ENCODE measurements at places on chromosomes 5 and 9. TPM values are rescaled to one million over a fixed set of nuclear protein-coding genes. Genes with fewer than 3 reads are reported as not detected.

The ORM2 gene
- total RNA-seq, result 276 TPM

The LRRC70 gene
- 2.3 TPM for total RNA-seq

The C5orf63 gene
- total RNA-seq, result 3.1 TPM

The SWI5 gene
- total RNA-seq, result 10.7 TPM

GRCh38 chr9:29144476-29144875 is 1571.2 kb upstream of the C9orf72 start:
- DNase-seq, result no peak
- no peak overlapping the region for H3K27ac ChIP-seq
- H3K36me3 ChIP-seq, result no peaks in the 10 kb centered on the region
- H3K4me3 ChIP-seq, result no peak overlapping the region
- H3K27me3 ChIP-seq, result no peaks in the 10 kb centered on the region

DNA sequence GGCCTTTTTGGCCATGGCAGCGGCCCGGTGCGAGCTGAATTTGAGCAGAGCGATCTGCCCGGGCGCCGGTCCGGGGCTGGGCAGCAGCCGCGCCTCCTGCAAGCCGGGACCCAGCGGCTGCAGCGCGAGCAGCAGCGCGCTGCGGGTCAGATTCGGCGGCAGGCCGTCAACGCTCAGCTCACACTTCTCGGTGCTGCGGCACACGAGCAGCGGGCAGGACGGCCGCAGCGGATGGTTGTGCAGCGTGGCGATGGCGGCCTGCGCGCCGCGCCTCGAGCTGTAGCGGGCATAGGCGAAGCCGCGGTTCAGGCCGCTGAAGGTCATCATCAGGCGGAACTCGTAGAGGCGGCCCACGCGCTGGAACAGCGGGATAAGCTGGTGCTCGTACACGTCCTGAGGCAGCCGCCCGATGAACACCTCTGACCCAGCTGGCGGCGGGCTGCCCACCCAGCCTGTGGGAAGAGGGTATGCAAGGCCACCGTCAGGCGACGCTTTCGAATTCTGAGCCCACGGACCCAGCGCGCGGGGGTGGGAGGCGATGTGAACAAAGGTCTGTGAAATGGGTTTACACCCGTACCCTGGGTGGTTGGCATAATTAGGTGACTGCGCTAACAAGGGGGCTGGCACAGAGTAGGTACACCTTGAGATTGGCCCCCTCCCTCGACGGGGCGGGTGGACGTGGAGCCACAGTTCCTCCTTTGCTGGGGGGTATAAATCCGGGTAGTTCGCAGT is 755 bp downstream of the DND1 start:
- H3K4me3 ChIP-seq, result no peak overlapping the region
- H3K27me3 ChIP-seq, result no peaks in the 10 kb centered on the region
- H3K36me3 ChIP-seq, result peaks cover 9% of the 10 kb centered on the region
- H3K27ac ChIP-seq, result no peak overlapping the region
- H3K4me1 ChIP-seq, result no peaks in the 10 kb centered on the region

DNA sequence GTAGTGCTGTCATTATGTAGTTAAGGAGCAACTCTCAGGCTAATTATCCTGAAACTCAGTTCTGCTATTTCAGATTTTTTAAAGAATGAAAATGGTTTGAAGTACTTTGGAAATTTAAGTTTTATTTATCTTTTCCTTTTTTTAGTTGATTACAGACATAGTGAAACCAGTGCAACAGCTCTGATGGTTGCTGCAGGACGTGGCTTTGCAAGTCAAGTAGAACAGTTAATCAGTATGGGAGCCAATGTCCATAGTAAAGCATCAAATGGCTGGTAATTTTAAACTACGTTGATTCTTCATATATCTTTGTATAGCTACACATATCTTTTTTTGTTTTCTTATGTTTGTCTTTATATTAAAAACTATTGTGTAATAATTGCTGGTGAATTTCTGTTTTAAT is 34.9 kb downstream of the YTHDC2 start:
- H3K36me3 ChIP-seq, result peaks cover 3% of the 10 kb centered on the region
- H3K27me3 ChIP-seq, result no peaks in the 10 kb centered on the region
- no peak for DNase-seq
- no peak overlapping the region for H3K27ac ChIP-seq

DNA sequence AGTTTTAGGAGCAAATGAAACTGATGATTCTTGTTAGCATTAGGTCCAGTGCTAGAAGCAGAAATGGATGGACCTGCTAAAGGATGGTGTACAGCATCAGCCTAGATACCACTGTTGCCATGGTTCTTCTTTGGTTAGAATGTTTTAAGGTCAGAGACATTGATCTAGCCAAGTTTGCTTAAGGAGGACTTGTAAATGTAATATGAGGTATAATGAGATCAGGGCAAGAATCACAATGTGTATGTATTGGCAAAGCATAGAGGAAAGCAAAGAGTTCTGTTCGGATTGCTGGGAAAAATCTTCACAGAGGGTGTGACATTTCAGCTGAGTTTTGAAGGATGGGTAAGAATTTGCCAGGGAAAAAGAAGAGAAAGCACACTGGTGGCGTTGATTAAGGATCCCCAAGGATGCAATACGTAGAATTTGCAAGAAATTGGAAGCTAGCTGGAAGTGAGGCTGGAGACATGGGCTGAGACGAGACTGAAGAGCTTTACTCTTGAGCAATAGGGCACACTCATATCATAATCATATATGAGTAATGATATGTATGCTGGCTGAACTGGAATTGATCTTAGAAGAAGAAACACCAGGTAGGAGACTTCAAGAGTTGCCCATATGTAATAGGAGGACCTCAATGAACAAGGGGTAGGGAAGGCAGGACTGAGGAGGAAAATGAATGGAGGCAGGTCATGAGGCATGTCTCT is 102.0 kb downstream of the ZNF462 start:
- H3K27ac ChIP-seq, result no peak overlapping the region
- H3K4me3 ChIP-seq, result no peak overlapping the region
- no peaks in the 10 kb centered on the region for H3K4me1 ChIP-seq
- no peak for DNase-seq

DNA sequence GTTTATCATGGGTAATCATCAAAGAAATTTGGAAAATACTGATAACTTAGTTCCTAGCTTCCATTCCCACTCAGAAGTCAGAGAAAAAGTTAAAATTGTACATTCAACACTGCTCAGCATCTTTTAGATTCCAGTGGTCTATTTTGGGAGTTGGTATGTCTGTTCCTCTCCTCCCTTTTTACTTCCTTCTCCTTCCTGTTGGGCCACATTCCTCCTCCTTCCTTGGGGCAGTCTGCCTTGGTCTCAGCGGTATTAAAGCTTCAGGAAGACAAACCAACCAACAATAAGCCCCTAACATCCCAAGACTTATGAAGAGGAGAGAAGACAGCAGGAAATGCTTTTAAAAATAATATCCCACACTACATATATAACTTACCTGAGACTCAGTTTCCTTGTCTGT is 49.9 kb upstream of the SSBP2 start:
- DNase-seq, result no peak
- H3K4me3 ChIP-seq, result no peak overlapping the region
- H3K27ac ChIP-seq, result no peak overlapping the region
- no peaks in the 10 kb centered on the region for H3K27me3 ChIP-seq
- H3K4me1 ChIP-seq, result no peaks in the 10 kb centered on the region

DNA sequence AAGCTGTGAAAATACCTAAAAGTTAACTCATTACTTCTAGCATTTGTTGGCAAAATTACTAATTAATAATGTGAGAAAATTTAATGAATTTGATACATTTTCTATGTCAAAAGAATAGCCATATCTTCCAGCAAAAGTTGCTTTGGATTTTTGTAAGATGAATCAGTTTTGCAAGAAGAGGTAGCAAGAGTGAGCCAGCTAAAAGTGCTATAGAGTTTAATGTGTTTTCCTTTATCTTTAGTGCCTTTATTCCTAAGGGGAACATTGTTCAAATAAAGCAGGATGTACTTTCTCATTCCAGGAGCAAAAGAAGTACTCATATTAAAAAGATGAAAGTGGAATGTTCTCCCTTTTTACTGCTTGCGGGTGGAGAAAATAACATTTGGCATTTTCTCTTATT is 622.2 kb downstream of the ANXA1 start:
- no peak for DNase-seq
- H3K27ac ChIP-seq, result no peak overlapping the region
- no peaks in the 10 kb centered on the region for H3K27me3 ChIP-seq
- H3K36me3 ChIP-seq, result no peaks in the 10 kb centered on the region
- no peak overlapping the region for H3K4me3 ChIP-seq

DNA sequence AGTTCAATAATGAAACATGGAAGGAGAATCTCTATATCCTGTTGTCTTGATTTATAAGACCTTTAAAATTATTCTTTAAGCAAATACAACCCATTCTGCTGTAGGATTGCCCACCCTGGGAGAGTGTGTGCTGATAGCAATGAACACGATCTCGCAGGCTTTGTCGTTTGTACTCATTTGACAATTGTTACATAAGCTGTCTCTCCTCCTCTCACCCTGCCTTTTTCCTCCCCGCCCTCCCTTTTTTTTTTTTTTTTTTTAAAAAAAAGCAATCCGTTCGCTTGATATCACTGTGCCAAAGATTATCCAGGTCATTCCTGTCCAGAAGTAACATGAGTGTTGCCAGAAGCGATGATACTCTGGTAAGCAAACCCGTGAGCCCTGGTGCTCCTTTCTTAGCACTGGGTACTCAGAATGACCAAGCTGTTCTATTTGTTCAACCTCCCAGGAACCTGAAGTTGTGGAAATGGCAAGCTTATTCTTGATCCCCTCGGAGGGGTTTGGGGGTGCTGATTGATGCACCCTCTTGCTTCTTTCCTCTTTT is 82.7 kb upstream of the CTSL start:
- peak overlapping the region; percentile 58 for H3K27ac ChIP-seq
- H3K4me3 ChIP-seq, result no peak overlapping the region
- peaks cover 44% of the 10 kb centered on the region for H3K4me1 ChIP-seq
- no peaks in the 10 kb centered on the region for H3K27me3 ChIP-seq
- no peak for DNase-seq
- peaks cover 21% of the 10 kb centered on the region for H3K36me3 ChIP-seq
